ENCODE measurements at places on chromosomes 2 and 18.

DNA sequence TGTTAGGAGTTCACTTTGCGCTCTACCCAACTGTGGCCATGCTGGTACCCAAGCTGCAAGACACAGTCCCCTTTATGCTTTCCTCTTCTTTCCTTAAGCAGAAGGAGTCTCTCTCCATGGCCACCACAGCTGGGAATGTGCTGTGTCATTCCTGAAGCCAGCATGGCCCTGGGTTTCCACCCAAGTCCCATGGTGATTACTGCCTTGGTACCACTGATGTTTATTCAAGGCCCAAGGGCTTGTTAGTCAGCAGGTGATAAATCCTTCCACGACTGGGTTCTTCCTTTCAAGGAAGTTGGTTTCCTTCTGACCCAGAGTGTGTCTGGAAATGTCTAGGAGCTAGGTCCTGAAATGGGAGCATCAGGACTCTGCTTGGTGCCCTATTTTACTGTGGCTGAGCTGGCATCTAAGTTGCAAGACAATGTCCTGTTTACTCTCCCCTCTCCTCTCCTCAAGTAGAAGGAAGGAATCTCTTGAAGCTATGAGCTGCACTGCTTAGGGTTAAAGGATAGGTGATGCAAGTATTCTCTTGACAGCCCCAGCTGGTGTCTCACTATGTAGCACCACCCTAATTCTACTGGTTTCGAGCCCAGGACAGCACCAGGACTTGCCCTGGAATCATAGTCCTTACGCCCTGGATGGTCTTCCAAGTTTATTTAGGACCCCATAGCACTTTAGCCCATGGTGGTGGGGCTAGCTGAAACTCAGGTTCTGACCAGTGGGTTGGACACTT lies 18.7 kb upstream of the NUP35 start:
- DNase-seq, result no peak

DNA sequence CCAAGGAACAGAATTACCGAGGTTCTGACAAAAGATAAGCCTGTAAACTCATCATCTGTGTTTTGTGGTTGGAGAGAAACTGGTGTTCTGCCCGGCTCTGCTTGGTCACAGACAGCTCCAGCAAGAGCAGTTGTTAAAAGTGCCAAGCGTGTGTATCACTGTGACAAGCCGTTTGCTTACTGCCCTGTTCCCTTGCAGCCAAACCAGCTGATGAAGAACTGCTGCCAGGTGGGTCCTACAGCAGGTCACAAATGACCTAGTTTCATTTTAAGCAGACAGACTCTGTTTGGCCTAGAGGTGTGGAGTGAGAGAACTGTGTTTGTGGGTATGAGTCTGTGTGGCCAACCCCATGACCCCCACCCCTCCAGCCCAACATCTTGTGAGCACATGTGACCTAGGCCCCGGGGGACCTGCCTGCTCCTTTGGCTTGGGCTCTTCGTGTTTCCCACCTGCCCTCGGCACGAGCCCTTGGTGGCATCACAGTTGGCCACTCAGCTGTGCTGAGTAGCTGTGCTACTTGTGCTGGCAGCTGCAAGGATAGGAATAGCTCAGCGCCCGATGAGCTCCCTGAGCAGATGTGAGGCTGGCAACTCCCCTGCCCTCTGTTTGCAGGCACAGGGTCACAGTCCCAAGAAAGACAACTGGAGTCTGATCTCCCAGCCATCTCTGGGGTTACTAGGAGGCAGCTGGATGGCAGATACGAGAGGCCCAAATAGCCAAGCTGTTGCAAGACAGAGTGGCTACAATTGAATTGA lies 9.7 kb downstream of the OXER1 start:
- no peak for DNase-seq

DNA sequence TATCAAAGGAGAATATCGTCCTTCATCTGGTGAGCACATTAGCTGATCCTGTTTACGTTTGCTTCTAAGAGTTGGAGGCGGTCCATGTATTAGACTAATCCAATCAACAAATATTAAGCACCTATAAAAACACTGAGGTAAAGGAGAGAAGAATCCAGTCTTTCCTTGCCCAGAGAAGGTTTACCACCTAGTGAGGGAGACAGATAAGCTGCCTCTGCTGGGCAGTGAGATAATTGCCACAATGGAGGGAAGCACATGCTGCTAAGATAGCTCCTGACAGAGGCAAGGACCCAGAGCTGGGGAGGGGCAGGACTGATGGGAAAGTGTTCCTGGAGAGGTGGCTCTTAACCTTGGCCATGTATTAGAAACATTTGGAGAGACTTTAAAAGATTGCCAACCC lies 36.7 kb upstream of the ST8SIA5 start:
- no peak for DNase-seq

- DNase-seq, result no peak
These were observed 126.6 kb downstream of the EN1 start for GRCh38 chr2:118720866-118721265.

- DNase-seq, result no peak
These were observed 793.3 kb downstream of the TDRD15 start for GRCh38 chr2:21916934-21917522.

GRCh38 chr18:50439460-50440015 lies 64.7 kb downstream of the SKA1 start:
- DNase-seq, result no peak
